Body of pancreas (tissue), 4 donors: ENCODE measurements at places on chromosomes 4 and X.

DNA sequence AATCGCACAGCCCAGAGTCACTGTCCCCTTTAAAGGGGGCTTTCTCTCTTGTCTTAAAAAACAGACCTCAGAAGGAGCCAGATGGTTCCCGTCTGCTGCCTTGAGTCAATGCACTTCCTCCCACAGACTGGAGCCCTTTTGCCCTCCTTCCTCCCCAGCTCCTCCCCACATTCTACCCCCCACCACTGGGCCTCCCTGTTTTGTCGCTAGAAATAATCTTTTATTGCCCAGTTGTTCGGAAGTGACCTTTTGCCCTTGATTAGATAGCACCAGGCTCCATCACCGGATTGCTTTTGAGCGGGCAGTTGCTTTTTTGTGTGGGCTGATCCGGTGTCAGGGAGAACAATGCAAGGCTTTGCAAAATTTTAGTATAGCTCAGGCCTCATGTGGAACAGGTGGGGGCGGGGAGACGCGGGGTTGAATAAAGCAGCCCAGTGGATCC is 47.7 kb downstream of the SPRY1 start:
- peak; percentile 42 for DNase-seq

DNA sequence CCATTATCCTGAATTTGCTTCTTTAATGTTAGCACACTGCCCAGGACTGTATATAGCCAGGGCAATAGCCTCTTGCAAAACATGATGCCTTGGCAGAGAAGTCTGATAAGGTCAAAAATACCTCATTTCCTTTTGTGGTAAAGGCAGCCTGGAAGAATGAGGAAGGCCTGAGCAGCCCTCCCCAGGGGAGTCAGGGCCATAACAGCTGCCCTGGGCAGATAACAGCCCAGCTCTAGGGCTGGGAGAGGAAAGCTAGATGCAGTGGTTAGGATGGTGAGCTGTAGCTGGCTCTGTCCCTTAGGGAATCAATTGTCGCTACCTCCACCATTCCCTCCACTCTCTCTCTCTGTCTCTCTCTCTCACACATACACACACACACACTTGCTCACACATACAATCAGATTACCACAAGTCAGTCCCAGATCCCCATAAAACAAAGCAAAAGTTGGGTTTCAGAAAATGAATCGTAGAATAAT is 29.2 kb downstream of the EFHC2 start:
- DNase-seq: no peak

DNA sequence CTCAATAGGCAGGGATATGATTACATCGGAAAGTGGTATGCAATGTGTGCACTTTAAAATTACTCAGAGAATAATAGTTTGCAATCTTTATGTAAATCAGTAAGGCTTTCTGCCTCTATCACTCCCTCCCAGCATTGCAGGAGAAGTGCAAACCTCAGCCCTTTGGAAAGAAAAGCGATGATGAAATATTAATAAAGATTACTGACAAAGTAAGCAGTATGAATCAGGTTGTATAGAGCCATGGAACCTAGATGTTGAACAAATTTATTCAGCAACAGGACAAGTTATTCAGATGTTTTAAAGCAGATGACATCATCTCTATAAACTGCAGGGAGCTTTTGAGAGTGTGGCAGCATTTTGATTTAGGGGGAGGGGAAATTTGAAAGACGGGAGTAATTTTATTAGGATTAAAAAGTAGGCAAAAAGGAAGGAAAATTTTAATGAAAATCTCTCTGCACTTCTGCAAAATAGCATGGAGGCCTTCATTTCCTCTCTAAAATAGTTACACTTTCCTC is 631.7 kb upstream of the GRIA3 start:
- DNase-seq: no peak

- no peak for DNase-seq
Measured at GRCh38 chr4:189098932-189099696, 841.6 kb upstream of the FRG1 start.

GRCh38 chr4:28369499-28369898 is 1508.9 kb downstream of the STIM2 start:
- no peak for DNase-seq

DNA sequence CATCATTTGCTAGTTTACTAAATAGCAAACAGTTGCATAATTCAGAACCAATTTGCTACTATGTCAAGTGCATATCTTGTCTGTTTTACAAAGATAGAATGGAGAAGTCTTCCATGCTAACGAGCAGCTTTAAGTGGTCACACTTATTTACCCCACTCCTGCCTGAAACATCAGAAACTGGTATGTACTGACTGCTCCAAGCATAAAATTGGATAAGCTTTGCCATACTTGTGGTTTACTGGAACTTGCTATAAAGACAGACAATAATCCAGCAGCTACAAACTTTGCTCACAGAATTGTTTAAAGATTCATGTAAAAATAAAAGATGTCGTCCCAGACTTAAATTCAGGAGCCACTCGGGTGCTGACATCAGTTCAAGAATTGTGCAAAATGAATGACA is 13.3 kb upstream of the CDKL2 start:
- DNase-seq: no peak

- no peak for DNase-seq
Measured at GRCh38 chr4:52680381-52680780, 21.3 kb upstream of the USP46 start.

GRCh38 chr4:141636771-141637460 is 533 bp downstream of the IL15 start:
- DNase-seq: peak; percentile 41

DNA sequence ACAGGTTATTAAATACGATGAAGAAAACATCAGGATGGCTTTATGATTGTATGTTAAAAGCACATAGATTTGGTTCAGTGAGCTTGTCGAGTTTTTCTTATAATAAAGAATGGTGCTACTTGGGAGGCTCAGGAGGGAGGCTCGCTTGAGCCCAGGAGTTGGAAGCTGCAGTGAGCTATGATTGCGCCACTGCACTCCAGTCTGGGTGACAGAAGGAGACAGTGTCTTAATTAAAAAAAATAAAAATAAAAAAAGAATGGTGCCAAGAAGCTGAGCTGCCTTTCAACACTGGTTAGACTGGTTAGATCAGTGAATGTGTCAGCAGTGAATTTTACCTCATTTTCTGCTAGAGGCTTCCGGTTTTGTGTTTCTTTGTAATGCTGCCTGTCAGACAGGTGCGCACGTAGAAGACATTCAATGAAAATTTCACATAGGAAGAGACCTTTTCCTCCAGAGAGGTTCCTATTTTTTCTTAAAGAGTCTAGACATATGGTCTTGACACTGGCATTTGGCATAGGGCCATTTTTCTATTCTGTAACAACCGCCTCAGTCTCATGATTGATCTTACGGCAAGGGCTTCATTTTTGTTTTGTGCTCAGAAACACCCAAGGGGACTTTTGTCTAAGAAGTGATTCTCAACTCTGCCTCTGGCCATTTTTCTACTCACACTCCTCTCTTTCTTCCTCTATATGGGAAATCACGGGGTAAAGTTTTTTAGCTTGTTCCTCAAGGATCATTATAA is 15.0 kb upstream of the ARSF start:
- DNase-seq: peak; percentile 35

DNA sequence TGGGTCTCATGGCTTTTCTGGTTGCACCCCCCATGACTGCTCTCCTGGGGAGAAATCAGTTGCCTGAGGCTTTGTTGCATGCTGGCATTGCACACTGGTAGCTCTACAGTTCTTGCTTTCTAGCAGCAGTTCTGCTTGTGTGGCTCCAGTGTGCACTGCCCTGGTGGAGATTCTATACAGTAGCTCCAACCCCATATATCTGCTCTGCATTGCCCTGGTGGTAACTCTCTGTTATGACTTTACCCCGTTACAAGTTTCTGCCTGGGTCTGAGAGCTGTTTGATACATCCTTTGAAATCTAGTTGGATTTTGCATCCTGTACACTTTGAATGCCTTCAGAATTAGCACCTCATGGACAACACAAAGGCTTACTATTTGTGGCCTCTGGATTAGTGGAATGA is 241.4 kb upstream of the EPHA5 start:
- no peak for DNase-seq

- peak; percentile 69 for DNase-seq
Measured at GRCh38 chr4:52051615-52052474, 741 bp downstream of the SPATA18 start.

GRCh38 chr4:8468746-8469535 is 28.4 kb downstream of the TRMT44 start:
- DNase-seq: peak; percentile 63

DNA sequence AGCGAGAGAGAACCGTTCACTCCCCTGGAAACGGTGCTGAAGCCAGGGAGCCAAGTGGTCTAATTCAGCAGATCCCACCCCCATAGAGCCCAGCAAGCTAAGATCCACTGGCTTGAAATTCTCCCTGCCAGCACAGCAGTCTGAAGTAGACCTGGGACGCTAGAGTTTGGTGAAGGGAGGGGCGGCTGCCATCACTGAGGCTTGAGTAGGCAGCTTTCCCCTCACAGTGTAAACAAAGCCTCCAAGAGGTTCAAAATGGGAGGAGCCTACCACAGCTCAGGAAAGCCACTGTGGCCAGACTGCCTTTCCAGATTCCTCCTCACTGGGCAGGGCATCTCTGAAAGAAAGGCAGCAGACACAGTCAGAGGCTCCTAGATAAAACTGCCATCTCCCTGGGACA is 37.8 kb upstream of the CDS1 start:
- DNase-seq: no peak

- DNase-seq: no peak
Measured at GRCh38 chr4:38085751-38086150, 125.6 kb downstream of the PTTG2 start.

- DNase-seq: no peak
Measured at GRCh38 chrX:23727206-23727605, 15.9 kb downstream of the ACOT9 start.

- DNase-seq: peak; percentile 37
Measured at GRCh38 chrX:107654872-107655761, 26.8 kb downstream of the PRPS1 start.

- DNase-seq: no peak
Measured at GRCh38 chrX:149521438-149521837, 16.3 kb upstream of the IDS start.

GRCh38 chr4:138614398-138615142 is 372.4 kb upstream of the SLC7A11 start:
- DNase-seq: no peak

DNA sequence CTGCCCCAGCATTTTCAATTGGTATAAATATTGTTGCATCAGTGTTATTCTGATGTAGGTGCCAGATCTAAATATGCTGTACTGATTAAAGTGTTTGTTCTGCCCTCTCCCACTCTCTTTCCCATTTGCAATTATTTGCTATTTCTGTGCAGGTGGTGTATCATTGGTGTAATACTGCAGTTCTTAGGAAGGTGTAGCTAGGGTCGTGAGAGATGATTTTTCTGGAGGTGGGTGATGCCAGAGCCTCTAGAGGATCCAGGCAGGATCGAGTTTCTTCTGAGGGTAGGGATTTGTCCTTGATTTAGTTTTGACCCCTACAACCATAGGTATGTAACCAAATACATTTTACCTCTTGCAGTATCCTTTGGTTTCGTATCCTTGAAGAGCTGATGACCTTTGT is 1.9 kb downstream of the SMAD1 start:
- DNase-seq: no peak
